Left renal cortex interstitium (tissue), 4 donors: ENCODE measurements at places on chromosomes 2 and 18. TPM values are rescaled to one million over a fixed set of nuclear protein-coding genes. Genes with fewer than 3 reads are reported as not detected.

ASB18 gene
- polyA plus RNA-seq, result not detected

FRZB gene
- polyA plus RNA-seq, result 15.7 TPM

DNA sequence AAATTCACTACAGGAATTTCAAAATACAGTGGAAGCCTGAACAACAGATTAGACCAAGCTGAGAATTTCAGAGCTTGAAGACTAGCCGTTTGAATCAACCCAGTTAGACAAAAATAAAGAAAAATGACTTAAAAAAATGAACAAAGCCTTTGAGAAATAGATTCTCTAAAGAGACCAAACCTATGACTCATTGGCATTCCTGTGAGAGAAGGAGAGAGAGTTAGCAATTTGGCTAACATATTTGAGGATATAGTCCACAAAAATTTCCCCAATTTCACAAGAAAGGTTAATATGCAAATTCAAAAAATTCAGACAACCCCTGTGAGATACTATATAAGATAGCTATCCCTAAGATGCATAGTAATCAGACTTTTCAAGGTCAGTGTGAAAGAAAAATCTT is 78.0 kb downstream of the MYO3B start:
- DNase-seq, result no peak

- no peak for DNase-seq
These were observed at the start of gene SRD5A2 for GRCh38 chr2:31580321-31581117. Gene SRD5A2, minus strand, starts transcription at chr2:31580938. Its CDS starts 38 bp downstream, at chr2:31580900.

DNA sequence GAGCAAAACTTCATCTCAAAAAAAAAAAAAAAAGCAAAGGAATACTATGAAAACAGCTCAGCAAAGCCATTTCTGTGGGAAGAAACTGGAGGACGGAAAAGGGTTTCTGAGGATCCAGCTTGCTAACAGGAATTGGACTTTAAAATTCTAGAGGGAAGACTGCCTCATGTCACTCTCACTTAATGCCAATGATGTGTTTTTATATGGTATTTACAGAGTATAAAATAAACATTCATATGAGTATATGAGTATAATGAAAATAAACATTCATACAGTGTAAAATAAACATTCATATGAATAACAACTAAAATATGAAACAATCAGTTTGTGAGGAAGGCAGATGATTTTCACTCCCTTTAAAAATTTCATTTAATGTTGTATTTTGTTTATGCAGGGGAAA is 43.9 kb downstream of the CHMP3 start:
- no peak for DNase-seq

GRCh38 chr2:27148801-27149439 is at the start of gene TCF23:
Gene TCF23, plus strand, starts transcription at chr2:27149004. Its CDS starts 130 bp downstream, at chr2:27149134.
- DNase-seq, result peak; percentile 36

DNA sequence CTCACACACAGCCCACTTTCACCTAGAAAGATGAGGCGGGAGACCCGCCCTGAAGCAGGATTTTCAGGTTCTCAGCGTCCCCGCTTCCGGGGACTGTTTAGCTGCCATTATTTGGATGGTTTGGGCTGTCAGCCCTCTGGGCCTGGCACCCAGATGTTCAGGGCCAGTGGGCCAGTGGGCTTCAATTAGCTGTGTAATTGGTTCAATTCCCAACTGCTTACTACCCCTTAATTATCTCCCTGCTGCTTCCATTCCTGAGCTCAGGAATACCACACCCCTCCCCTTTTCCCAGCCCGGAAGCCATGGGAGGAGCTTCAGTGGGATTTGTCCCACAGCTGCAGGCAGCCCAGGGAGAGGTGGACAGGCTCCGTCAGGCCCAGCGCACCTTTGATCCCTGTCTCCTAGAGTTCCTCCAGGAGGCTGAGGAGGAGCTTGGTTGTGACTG is 114.1 kb upstream of the MYCN start:
- no peak for DNase-seq

DNA sequence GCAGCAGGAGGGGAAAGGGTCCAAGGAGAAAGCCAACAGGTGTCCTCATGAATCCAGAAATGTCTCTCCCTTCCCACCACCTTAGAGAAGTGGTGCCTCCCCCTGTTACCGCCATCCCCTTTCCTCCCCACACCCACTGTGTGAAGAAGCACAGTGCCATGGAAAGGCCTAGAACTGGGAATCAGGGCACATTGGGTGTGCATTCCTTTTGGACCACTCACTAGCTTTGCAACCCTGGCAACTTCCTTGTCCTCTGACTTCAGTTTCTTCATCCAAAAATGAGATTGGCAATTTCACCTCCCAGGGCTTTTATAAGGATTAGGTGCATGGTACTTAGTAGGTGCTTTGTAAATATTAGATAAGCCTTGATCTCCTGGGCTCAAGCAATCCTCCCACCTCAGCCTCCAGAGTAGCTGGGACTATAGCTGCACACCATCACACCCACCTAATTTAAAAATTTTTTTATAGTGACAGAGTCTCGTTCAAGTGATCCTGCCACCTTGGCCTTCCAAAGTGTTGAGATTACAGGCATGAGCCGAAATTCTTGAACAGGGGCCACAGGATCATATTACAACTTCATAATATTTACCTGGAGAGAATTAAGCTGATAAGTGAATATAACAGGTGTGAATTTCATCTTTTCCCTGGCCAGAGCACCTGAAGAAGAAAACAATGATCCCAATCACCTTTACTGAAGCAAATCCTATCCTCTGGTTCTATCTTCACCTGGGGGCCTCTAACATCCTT is 97.9 kb upstream of the TAF1B start:
- DNase-seq, result no peak

GRCh38 chr2:79717364-79718007 is 204.6 kb downstream of the CTNNA2 start:
- no peak for DNase-seq

CTAGE1 gene
- not detected for polyA plus RNA-seq

- DNase-seq, result no peak
These were observed 46.7 kb downstream of the REEP1 start for GRCh38 chr2:86290596-86291327.

DNA sequence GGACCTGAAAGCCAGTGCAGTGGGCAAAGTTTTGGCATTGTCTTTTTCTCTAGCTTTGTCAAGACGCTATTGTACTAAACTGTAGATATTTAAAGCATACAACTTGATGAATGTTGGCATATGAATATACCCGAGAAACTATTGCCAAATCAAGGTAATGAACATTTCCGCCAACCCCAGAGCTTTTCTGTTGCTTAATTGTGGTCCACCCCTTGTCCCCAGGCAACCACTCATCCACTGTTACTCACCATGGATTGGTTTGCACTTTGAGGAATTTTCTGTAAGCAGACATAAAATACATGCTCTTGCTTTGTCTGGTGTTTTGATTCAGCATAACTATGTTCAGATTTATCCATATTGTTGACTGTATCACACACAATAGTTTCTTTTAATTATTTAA is 688.4 kb downstream of the ADCYAP1 start:
- DNase-seq, result no peak

DNA sequence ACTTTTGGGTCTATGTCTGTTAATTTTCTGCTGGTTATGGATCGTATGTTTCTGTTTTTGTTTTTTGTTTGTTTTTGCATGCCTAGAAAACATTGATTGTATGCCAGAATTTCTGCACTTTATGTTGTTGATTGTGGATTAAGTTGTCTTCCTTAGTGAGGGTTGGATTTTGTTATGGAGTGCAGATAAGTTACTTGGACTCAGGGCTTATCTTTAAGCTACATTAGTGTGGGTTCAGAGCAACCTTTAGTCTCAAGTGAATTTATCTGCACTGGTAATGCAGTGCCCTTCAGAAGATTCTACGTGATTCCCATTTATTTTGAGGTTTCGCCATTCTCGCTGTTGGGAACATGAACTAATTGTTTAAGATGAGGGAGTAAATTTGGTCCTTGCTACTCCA is 32.9 kb downstream of the UBR3 start:
- no peak for DNase-seq
